Ammon's horn (tissue), 1 donor: ENCODE measurements at places on chromosomes 5 and 9.

GRCh38 chr5:145939540-145940065 lies 3.2 kb downstream of the SH3RF2 start:
- no peak for DNase-seq

DNA sequence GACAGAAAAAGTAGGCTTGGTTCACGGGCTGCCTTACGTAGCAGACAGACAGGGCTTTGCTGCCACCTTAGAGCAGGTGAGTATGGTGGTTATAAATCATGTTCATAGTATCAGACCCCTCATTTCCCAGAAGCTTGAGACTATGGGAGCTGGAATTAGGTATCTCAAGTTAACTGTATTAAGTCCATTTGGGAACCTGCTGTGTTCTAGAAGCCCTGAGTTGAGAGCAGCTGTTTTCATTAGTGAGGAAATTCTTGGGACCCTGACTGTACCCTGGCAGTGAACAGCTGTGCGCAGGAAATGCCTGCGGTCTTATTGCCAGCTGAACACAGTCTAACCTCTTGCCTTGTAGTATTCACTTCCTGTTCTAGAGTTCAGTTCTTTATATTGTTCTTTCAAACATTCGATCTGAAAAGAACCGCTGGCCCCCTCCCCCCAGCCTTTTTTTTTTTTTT lies 29.8 kb downstream of the UGCG start:
- DNase-seq: peak; percentile 62

DNA sequence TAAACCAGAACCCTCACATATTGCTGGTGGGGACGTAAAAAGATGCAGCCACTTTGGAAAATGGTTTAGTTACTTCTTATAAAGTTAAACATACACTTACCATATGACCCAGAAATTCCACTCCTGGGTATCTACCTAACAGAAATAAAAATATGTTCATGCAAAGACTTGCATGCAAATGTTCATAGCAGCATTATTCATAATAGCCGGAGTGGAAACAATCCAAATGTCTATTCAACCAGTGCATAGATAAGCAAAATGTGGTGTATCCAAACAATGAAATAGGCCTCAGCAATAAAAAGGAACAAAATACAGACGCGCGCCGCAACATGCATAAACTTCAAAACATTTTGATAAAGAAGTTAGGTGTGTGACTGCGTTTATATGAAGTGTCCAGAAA lies 11.6 kb downstream of the EGR1 start:
- DNase-seq: no peak

DNA sequence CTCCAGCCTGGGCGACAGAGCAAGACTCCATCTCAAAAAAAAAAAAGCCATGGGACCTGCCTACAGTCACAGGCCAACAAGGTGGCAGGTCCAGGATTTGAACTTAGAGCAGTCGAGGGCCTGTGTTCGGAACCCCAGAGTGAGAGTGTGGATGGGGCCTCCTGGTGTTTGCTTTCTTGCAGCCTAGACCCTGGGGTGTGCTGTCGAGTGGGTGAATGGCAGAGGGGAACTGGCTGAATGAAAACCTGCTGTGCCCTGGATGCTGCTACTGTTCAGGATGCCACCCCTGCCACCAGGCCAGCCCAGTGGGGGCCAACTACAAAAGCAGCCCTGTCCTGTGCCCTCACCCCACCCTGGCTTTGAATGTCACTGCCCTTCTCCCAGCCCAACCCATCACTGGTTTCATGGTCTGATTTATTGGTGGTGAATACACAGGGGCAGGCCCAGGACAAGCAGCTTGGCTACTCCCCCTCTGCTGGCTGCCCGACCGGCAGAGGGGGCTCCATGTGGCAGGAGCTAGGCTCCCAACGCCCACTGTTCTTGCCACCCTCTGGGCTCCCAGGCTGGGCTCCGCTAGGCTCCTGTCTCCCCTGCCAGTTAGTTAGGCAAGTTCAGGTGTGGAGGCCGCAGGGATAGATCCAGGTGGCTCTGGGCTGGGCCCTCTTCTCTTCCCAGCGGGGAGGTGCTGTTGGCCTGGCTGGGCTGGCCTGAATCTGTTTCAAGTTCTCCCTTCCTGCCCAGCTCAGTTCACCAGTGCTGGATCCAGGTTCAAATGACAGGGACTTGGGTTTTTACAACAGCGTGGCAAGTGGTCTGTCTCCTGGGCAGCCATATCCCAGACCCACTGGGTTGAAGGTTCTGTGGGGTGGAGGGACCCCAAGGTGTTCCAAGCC lies 12.2 kb downstream of the FPGS start:
- DNase-seq: no peak

GRCh38 chr9:113611461-113612215 lies 148.1 kb downstream of the RGS3 start:
- no peak for DNase-seq

DNA sequence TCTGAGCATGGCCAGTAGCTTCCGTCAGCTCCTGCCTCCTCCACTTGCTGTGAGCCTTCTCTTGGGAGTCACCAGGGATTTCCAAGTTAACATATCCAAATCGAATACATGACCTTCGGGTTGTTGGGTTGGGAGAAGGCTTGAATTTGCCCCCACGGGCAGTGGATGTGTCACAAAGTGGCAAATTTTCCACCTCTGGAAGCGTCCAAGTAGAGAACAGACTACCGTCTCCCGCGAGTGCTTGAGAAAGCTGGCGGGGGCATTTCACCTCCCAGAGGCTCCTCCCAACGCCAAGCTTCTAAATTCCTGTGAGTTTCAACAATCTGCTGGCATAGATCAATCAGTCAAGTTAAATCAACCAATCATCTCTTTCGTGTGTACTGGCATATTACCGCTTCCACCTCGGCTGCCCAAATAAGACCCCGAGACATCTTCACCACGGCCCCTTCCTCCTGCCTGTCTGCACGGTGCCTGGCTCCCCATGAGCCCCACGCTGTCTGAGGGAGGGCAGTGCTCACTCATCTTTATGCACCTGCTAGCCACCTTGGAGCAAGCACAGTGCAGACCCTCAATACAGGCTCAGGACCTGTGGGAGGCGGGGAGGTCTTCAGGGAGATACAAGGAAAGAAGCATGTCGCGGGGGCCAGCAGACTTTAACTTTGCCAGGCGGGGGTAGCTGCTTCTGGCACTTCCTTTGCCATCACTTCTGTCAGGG lies 79.1 kb downstream of the MRPL36 start:
- no peak for DNase-seq
